Activated CD4-positive, alpha-beta T cell treated with anti-CD3 and anti-CD28 coated beads, Interleukin-2, amount 50 U/mL, for 48 hours (primary cell): ENCODE measurements at places on chromosomes 4 and X.

DNA sequence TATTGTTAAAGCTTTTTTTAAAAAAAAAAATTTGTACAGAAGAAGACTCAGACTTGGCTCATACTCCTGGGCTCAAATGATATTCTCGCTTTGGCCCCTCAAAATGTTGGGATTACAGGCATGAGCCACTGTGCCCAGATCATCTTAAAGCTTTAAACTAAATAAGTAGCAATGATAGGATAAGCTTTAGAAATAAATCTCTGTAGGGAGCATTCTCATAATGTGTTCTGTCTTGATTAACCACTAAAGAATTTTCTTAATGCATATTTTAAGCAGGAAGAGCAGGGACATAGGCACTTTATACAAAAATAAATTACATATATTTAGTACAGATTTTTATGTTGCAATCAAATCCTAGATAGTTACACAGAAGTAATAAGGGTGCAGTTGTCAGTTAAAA is 667.2 kb downstream of the GRID2 start:
- DNase-seq = no peak

GRCh38 chrX:57647020-57647419 is 33.0 kb downstream of the NLRP2B start:
- DNase-seq = no peak

DNA sequence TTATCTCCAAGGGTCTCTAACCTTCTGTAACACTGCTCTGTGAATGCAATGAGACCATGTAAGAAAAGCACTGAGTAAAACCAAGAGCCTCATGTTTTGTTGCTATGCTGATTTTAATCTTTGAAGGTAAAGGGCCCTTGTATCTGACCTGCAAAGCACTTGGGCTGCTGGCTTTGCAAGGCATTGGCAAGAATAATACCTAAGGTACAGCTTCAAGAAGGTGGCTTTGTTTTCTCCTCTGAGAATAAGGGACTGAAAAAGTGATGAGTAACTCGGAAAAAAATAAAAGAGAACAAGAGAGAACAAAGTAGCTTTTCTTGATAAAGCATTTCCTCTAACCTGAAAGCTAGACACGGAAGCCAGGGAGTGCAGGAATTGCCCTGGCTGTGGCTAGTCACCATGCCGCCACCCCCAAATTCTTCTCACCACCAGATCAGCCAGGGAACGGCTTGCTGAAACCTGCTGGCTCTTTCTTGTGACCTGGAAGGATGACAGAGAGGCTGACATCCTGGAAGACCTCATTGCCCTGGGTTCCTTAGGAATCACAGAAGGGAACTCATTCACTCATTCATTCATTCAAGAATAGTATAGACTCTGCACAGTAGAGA is 41.8 kb upstream of the HS3ST1 start:
- DNase-seq = no peak

DNA sequence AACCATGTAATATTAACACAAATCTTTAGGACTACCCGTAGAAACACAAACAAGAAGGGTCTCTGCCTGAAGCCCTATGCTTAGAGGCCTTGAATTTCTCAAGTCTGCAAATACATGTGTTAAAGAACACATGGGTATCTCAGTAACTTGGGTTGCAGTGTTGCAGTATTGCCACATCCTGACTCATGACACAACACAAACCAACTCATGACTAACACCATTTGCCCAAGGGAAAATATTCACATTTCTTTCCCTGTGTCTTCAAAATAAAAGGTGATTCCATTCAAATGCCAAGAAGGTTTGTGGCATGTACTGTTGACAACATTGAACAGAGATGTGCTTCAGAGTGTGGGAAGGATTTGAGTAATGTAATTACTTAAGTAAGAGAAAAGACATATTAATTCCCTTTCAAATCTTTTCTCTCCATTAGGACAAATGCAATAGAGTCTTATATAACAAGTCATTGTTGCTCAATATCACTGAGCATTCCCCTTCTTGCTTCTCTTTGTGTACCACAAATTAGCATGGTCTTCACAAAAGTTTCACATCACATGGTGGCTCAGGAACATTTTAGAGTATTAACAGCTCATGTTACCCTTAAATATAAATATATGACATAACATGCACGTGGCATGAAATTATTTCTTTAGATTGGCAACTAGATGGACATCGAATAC is 487.1 kb downstream of the STPG2 start:
- DNase-seq = no peak

GRCh38 chr4:173514641-173515217 is 15.3 kb downstream of the HAND2 start:
- DNase-seq = no peak

- DNase-seq = no peak
Observed at GRCh38 chr4:103403619-103404018, 205.5 kb upstream of the CENPE start.

DNA sequence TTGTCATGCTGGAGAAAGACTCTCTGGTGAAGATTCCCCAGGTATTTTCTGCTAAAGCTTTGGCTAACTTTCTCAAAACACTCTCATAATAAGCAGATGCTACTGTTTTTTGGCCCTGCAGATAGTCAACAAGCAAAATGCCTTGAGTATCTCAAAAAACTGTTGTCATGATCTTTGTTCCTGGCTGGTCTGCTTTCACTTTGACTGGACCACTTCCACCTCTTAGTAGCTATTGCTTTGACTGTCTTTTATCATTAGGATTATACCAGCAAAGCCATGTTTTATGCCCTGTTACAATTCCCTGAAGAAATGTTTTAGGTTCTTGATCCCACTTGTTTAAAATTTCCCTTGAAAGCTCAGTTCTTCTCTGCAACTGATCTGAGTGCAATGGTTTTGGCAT is 231.5 kb downstream of the SLC7A11 start:
- no peak for DNase-seq

DNA sequence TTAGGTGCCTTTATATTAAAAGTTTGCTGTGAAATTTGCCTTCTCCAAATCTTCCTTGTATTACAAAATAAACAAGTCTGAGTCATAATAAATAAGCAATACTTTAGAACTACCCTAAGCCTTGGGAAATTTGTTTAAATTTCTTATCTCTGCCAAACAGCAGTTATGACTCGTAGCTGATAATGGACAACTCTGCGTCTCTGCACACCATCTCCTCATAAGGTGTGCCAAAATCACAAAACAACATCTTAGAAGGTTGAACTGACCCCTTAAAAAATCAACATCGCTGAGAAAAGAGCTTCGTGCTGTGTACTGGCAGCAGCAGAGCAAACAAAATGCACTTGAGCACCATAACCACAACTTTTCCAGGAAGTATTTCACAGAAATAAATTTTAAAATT is 22.0 kb downstream of the OR13H1 start:
- DNase-seq = no peak
